Stimulated activated CD4-positive, alpha-beta T cell treated with anti-CD3 and anti-CD28 coated beads, Interleukin-1b, Interleukin-23, amount 100 ng/mL, for 1 hour (primary cell): ENCODE measurements at places on chromosomes 3 and 15.

DNA sequence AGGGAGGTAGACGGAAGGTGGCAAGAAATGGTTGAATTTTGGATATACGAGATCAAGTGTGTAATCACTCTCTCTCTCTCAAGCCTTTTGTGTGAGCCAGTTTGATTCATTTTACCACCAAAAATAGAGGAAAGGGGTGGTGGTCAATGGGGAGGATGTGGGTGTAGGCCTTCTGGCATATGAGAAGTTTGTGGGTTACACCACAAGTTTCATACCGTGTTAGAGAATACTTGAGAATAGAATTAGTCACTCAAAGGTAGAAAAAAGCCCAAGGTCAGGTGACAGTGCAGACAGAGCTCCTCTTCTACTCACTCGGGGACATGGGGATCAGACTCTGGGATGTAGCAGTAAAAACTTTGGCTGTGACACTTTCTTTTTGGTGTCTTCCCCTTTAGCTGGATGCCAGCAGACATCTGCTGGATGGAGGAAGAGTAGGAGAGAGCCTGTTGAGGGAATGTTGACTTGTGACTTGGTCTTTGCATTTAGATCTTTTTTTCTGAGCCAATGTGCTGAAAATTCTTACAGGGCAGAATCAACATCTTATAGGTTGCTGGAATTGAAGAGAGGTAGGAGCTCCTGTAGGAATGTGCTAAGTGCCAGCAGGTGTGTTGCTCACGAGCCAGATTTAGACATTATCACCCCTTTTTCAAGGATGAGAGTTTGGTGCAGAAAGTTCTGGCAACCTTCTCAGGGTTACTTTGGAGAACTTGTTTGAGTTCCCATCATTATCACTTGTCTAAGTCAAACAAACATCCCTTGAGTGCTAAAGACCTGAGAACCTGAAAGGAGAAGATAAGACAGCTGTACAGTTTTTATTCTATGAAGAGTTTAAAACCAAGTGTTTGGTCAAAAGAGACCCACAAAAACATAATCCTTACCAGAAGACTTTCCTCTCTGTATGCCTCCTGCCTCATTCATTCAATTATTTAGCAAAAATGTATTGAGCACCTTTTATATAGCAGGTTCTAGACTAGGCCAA lies 43.9 kb upstream of the RYK start:
- no peak for DNase-seq

- no peak for DNase-seq
These were observed 8.9 kb upstream of the PLOD2 start for GRCh38 chr3:146169891-146170290.

- no peak for DNase-seq
These were observed 50.9 kb downstream of the CEP152 start for GRCh38 chr15:48759921-48760320.

- DNase-seq: no peak
These were observed 12.2 kb downstream of the SEMA7A start for GRCh38 chr15:74421302-74422245.

DNA sequence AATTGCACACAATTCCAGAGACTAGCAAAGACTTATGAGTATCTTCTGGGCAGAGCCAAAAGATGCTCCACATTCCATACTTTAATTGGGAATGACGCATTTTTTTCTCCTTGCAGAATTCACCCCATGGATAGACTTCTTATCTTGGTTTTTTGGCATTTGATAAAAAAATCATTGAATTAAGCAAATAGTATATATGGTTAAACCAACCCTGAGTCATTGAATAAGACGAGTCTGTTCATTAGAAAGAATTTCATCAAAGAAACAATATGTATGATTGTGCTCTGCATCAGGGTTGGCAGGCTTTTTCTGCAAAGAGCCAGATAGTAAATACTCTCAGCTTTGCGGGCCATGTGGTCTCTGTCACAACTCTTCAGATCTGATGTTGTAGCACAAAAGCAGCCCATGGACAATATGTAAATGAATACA lies 9.2 kb upstream of the PDZRN3 start:
- DNase-seq: no peak

DNA sequence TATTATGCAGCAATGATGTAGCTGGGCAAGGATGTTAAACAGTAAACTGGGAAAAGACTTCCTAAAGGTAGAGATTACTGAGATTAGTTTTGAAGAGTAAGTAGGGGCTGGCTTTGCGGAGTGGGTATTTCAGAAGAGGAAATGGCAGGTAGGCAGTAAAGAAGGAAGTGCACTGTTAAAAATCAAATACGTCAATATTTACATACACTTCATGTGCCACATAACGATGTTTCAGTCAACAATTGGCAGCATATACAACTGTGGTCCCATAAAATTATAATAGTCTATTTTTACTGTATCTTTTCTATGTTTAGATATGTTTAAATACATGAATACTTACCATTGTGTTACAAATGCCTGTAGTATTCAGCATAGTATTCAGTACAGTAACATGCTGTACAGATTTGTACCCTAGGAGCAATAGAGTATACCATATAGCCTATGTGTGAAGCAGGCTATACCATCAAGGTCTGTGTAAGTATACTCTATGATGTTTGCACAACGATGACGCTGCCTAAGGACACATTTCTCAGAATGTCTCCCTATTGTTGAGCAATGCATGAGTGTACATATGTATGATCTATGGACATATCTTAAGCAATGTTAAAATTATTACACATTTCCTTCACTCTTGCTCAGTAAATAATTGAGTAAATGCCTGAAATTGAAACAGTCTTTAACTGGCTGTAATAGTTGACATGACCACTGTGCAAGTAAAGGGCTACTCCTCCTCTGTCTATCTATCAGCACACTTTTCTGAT lies 196.7 kb downstream of the ISL2 start:
- no peak for DNase-seq

DNA sequence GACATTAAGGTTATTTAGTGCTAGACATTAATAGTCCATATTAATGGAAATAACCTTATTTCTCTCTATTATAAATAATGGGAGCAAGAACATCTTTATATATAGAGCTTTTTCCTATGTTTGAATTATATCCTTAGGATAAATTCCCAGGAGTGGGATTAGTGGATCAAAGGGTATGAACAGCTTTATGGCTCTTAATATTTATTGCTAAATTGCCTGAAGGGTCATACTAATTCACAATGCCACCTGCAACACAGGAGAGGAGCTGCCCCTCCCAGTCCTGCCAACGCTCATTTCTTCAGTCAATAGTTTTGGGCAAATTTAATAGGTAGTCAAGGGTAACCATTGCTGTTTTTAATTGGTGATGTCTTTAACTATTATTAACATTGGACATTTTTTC lies 48.9 kb upstream of the POLR2M start:
- no peak for DNase-seq
